ENCODE measurements at places on chromosomes 16 and 17.

- DNase-seq, result no peak
These were observed 14.1 kb downstream of the FLYWCH2 start for GRCh38 chr16:2897110-2897509.

GRCh38 chr17:17077101-17077500 lies 34.8 kb downstream of the MPRIP start:
- no peak for DNase-seq

DNA sequence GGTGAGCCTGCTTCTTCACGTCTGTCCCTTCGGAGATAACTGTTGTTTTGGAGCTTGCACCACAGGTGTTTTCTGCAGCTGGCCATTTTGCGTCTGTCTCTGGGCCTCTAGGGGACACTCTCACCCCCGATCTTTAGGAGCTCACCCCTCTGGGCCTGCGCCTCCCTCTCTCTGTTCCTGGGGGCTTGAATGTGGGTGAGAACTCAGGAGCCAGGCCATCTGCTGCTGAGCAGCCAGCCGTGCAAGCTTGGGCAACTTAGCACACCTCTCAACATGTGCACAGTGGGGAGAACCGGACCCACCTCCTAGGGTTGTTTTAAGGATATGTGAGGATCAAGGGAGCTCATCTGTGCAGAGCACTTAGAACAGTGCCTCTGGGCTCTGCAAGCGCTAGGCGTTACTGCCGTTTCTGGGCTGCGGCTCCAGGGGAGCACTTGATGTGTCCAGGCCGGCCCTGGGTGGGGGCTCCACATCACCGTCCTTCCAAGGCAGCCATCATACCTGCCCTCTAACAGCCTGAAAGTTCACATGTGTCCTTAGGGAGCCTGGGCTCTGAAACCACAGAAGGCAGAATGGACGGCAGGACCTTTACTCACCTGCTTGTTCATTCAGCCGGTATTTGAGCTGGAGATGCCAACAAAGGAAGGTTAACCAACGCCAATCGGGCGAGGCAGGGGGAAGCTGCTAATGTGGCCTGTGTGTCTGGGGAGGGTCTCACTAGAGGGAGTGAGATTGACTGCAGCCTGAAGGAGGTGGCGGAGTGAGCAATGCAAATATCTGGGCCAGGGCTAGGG lies 66.3 kb downstream of the MRC2 start:
- DNase-seq, result no peak

- peak; percentile 20 for DNase-seq
These were observed 19.6 kb upstream of the TNFRSF13B start for GRCh38 chr17:16991349-16992009.

DNA sequence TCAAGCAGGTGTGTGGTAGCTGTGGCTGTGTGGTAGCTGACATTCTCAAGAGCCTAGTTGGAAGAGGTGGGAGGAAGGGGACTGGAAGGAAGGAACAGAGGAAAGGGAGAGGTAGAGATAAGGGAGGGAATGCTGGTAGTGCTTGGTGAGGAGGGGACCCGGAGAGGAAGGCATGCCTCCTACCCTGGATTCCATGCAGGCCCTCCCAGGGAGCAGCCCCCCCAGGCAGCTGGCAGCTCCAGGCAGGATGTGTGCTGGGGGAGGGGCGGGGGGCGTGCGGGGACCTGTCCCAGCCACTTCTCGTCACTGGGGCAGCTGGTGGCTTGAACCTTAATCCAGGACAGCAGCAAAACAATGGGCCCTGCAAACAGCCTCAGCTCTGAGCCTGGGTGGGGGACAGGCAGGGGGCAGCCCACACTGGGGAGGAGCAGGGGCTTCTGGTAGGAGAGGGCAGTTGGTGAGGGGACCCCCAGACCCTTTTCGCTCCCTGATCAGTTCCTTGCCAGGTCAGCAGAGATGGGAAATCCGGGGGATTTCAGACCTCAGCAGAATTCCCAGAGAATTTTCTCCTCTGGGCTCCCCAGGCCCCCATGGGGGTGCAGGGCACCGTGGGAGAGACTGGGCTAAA lies 27.1 kb downstream of the ARHGAP23 start:
- DNase-seq, result no peak

DNA sequence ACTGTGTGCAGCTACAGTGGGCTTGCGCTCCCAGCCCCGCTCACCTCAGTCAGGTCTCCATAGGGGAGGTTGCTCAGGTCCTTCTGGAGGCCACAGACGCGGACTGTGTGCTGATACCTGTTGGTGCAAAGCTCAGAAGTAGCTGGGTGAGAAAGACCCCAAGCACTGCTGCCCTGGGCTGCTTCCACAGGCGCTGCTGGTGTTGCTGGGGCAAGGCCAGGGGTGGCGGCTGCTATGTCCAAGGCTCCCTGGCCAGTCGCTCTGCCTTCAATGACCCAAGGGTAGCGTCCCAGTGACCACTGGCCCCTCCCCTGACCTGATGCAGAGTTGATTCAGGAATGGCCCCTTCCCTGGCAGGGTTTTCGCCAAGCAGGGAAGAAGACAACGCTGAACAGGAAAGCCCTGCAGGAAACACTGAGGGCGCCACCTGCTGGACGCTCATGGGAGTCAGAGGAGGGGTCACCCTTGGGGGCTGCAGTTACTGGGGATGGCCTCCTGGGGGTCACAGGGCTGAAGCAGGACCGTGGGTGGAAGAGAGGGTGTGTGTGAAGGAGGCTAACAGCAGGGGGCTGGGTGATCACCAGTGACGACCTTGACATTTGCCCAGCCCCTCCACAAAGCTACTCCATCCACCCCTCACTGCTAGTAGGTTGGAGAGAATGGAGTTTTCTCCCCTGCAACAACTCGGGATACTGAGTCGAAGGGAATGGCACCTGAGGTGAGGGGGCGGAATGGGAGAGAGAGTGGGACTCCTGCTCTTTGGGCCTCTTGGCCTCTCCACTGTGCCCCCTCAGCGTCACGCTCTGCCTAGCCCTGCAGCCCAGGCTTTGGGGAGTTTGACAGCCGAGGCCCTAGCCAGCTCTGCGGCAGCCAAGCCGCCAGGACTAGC lies 38.3 kb downstream of the ABCC12 start:
- peak; percentile 28 for DNase-seq

DNA sequence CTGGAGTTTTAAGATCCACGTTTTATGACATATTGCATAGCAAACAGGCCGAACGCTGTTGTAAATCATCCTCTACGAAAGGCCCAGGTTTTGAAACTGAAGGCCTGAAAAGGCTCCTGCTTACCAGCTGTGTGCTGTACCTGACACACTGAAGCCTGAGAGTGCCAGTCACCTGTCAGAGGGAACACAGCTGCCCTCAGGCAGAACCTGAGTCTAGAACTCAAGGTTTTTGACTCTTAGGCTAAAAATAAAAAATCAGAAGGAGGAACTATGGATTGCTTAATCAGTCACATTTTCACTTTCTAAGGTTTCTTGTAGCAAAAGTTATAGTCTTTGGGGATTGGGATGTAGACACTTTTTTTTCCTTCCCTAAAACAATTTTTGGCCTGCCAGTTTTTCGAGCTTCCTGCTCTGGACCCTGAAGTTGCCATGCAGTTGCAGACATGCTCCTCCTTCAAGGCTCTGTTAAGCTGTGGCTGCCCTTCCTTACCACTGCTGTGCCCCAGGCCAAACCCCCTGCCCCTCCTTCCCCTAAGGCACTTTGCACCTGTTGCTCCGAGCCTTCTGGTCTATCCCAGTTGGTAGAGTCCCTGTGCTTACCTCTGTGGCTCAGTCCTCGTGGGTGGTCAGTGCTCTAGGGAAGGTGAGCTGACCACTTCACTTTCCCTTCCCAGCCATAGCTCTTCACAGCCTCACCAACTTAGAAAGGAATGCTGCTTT lies 56.6 kb downstream of the TENT4B start:
- DNase-seq, result peak; percentile 37

- DNase-seq, result no peak
These were observed 12.2 kb upstream of the CCL5 start for GRCh38 chr17:35892091-35893035.

GRCh38 chr17:33284022-33284421 lies 9.1 kb downstream of the ASIC2 start:
- no peak for DNase-seq

GRCh38 chr17:4394208-4395110 lies 28.0 kb upstream of the UBE2G1 start:
- DNase-seq, result no peak

GRCh38 chr16:51071326-51071725 lies 79.7 kb downstream of the SALL1 start:
- no peak for DNase-seq

- DNase-seq, result peak; percentile 50
These were observed 29.4 kb upstream of the BAHCC1 start for GRCh38 chr17:81365601-81366585.

GRCh38 chr16:13587181-13587580 lies 332.8 kb upstream of the ERCC4 start:
- DNase-seq, result no peak

GRCh38 chr17:31529841-31530251 lies 138.4 kb downstream of the RAB11FIP4 start:
- DNase-seq, result no peak

- peak; percentile 24 for DNase-seq
These were observed 685 bp upstream of the MPG start for GRCh38 chr16:77273-77806.

- no peak for DNase-seq
These were observed 319.9 kb downstream of the GRIN2A start for GRCh38 chr16:9862327-9862726.

DNA sequence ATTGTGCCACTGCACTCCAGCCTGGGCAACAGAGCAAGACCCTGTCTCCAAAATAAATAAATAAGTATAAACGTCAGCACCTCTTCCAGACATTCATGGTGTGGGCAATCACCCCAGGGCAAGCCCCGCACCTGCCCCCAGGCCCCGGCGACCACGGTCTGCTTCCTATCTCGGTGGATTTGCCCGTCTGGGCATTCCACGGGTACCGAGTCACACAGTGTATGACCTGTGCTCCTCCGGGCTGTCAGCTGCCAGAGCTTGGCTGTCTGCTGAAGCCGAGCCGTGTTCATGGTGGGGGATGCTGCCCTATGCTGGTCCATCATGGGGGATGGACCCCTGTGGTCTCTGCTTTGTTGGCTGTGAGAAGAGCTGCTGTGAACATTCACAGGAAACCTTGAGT lies 15.4 kb downstream of the CYBC1 start:
- no peak for DNase-seq

DNA sequence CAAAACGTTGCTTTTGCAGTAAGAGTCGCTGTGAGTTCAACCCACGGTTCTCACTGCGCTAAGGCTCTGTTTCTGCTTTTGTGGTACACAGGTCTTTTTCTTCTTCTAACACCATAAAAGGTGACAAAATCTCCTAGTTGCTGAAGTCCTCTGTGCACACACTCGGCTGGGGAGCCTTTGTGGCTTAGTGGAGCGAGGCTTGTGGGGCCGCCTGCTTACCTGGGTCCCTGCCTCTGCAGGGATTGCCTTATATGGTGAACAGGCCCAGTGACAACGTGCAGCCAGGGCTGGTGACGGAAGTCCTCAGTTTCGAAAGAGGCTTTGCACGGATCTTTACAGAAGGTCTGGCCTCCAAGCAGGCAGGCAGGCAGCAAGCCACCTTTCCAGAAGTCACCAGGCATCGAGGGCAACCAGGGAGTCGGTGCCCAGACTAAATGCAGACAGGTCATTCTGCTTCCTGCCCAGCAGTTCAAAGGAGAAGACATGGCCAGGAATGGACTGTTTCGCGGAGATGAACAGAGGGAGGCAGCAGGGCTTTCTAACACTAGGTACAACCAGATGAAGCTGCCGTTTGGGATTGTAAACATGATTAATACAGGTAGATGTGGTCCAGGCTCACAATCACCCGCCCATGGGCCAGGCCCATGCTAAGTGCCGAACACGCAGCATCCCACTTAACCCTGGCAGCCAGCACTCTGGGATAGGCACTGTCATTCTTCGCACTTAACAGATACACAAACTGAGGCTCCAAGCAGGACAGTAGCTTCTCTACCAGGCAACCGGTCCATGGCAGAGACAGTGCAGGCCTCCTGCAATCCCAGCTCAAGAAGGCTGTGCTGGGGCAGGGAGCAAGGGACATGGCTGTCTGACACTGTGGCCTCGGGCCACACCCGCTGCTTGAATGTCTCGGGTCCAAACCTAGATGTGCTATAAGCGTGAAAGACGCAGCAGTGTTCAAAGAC lies 10.7 kb upstream of the MEAK7 start:
- DNase-seq, result no peak

DNA sequence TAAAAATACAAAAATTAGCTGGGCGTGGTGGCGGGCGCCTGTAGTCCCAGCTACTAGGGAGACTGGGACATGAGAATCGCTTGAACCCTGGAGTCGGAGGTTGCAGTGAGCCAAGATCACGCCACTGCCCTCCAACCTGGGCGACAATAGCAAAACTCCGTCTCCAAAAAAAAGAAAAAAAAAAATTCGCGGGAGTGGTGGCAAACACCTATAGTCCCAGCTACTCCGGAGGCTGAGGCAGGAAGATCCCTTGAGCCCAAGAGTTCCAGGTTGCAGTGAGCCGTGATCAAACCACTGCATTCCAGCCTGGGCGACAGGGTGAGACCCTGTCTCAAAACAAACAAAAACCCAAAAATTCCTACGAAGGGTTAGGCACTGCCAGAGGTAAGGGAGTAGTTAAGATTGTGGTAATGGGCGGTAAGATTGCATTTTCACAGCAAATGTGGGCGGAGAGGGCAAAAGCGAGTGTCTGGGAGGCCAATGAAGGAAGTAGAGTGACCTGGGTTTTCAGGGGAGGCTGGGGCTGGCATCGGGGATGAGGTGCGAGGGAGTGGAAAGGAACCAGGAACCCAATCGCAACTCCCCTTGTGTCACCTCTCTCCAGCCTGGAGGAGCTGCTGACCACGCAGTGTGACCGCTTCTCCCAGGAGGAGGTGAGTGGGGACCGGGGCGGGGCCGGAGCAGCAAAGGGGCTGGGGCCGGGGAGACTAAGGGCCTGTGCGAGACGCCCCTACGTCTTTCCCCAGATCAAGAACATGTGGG lies 2.6 kb downstream of the MYL11 start:
- peak; percentile 65 for DNase-seq

- DNase-seq, result no peak
These were observed 67.8 kb downstream of the GRIN2A start for GRCh38 chr16:10114409-10114808.

GRCh38 chr16:86515413-86515776 lies 5.1 kb downstream of the FOXF1 start:
- no peak for DNase-seq

Data from AML-193 (cell line).